NCI-H748 treated with DMSO at 0.1 percent for 48 hours (cell line): ENCODE measurements at places on chromosomes 4 and X.

- no peak for DNase-seq
These were observed 269.4 kb downstream of the IL15 start for GRCh38 chr4:141905751-141906150.

GRCh38 chr4:147328756-147329446 is 152.0 kb upstream of the EDNRA start:
- no peak for DNase-seq

GRCh38 chr4:99403380-99404184 is 31.6 kb downstream of the ADH7 start:
- no peak for DNase-seq

DNA sequence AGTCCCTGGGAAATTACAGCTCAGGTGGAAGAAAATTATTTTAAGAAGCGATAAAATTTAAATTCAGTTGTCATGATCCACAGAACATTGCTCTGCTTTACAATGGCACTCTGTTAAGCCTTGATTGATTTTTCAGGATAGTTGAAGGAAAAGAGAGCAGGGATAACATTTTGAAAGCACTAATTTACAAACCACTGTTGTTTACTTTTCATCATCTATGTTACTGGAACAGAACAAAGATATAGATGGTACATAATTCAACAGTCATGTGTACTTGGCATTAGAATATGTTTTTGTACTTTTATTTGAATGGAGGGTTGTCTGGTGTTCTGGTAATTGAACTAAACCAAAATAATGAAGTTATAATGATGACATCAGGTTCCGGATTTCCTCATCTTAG is 2.6 kb upstream of the ODAM start:
- no peak for DNase-seq

DNA sequence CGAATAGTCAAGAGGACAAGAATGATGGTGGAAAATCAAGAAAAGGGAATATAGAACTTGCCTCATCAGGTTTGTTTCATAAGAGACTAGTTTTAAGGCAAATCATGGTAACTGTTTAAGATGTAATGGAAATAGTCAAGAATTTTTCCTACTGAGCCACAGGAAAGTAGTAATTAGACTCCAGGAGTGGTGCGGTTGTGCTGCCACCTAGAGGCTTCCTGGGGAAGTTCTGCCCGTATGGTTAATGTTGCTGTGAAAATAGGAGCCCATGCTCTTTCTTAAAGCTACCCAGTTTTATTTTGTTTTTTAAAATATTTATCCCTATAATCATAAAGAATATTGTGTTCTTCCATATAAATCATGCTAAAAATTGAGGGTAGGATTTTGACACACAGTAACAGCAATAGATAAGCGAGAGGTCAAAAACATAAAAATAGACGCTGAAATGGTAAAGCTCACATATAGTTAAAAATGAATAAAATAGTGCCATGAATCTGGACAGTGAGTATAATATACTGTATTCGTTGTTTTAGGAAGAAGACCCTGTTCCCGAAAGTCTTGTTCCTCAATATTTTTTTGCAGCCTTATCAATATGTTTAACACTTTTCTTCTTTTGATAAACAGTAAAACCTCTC is 87.0 kb downstream of the PHOX2B start:
- DNase-seq = peak; percentile 6

- DNase-seq = no peak
These were observed 13.3 kb downstream of the OPHN1 start for GRCh38 chrX:68419975-68420374.

GRCh38 chrX:84830836-84831235 is 172.8 kb upstream of the APOOL start:
- DNase-seq = peak; percentile 24

- no peak for DNase-seq
These were observed 47.5 kb downstream of the CCNI start for GRCh38 chr4:77028246-77028645.

GRCh38 chrX:30822068-30822681 is 66.9 kb downstream of the TAB3 start:
- DNase-seq = no peak

GRCh38 chr4:56345458-56345857 is 41.8 kb downstream of the AASDH start:
- DNase-seq = no peak

- no peak for DNase-seq
These were observed 56.4 kb downstream of the IRF2 start for GRCh38 chr4:184417802-184418511.

DNA sequence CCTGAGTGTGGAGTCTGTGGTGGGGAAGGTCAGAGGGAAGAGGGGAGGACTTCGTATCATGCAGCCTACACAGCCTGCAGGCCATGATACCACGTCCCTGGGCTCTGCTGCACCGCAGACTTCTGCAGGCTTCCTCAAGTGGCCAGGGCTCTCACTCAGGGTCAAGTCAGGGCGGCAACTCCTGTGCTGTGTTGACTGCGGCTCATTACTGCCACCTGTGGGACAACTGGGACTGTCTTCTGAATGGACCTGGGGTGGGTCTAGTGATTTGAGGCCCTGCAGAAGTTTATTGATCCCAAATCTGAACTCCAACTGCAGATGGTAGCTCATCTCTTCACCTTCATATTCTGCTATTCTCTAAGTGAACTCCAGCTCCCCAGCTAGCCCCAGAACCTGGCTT is 167.1 kb downstream of the NSUN7 start:
- DNase-seq = no peak

DNA sequence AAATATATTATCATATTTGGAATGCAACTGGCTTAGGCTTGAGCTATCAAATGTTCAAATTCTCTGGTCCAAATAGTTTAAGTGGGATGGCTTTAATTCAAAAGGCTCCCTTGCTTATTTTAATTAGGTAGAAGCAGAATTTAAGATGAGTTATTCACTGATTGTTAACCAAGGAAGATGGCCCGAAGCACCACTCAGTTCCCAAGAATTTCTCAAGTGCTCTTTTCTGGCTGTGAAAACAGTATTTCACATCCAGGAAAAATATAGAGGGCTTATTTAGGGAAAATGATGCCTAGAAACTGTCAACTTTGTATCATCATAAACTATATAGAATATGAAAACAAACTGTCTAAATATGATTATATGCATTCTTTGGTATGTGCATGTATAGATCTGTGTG is 246.5 kb upstream of the SFRP2 start:
- no peak for DNase-seq

DNA sequence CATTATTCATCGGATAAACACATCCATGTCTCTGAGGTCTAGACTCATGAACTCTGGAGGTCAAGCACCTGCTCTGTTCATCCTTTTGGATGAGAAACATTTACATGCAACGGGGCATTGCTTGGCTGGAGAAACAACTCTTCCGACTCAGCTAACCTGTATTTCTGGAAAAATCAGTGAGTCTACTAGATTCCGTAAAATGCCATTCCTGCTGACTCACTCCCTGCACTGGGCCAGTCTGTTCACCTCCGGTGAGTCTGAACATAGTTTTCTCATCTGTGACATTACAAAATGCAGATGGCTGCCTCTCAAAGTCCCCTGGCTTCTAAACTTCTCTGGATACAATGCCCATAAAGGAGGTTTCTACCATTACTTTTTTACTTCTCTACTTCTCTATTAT is 185.7 kb upstream of the HS3ST1 start:
- no peak for DNase-seq

GRCh38 chr4:110609044-110609750 is 13.7 kb downstream of the PITX2 start:
- no peak for DNase-seq

DNA sequence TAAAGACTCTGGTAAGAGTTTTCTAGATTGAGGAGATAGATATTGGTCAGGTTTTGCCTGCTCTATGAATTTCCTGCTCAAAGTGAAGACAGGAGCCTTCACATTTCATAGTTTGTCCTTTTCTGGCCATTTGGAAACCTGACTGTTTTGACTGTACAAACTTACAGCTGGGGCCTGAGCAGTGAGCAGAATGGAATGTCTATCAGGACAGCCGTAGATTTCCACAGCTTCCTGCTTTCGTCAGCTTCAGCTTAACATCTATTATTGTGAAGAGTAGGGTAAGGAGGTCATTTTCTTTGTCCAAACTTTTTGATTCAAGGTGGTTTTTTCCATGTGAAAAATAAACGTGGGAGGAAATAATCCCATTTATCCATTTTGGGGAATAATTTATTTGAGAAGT is 124.3 kb upstream of the DIPK2B start:
- no peak for DNase-seq

DNA sequence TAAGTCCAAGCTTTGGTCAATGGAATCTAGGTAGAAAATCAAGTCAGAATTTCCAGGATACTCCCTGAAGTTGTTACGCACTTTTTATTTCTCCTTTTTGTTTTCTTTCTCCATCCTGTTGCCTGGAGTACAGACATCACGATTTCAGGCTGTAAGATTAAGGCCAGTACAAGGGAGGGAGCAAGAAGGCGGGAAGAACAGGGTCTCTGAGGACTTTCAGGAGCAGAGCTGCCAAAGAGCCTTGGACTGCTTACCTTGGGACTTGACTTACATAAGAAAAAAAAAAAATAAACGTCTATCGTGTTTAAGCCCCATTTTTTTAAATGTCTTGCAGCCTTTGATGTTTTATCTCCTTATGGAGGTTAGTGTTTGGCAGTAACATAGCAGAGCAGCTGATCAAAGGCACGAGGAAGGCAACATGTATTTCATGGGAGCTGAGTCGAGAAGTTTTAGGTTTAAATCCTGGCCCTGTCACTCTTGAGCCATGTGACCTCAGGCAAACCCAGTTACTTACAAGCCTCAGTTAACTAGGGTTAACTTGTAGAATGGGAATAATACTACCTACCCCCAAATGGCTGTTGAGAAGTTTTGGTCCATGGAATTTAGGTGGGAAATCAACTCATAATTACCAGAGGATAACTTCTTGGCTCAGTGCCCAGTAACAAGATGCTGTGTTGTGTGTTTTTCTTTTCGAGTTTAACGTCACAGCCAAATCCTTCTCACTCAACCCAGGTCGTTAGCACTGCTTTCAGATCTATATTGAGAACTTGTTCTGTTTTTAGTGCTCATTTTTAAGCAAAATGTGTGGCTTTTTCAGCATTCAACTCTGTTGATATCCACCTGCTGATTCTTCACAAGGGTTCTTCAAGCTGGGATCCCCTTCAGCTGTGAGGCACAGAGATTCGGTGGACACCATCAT is 106.8 kb downstream of the CLNK start:
- no peak for DNase-seq

- peak; percentile 44 for DNase-seq
These were observed 218.1 kb downstream of the TLL1 start for GRCh38 chr4:166091146-166091545.
